ENCODE measurements at places on chromosomes 5 and 9.

DNA sequence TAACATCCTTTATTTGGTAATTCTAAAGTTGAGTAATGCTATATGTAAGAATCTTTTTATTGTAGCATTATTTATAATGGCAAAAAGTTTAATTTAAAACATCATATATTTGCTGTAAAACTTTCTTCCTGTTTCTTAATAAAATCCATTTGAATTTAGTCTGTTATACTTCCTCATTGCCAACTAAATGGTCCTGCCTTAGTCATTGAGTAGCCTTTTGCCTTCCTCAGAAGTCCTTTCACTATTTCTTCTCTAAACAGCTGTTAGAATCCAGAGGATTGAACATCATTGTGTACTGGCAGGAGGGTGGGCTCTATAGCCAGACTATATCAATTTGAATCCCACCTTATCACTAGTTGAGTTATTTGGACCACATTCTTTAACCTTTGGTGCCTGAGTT, 11.0 kb downstream of the SLC44A1 start:
- DNase-seq: no peak

DNA sequence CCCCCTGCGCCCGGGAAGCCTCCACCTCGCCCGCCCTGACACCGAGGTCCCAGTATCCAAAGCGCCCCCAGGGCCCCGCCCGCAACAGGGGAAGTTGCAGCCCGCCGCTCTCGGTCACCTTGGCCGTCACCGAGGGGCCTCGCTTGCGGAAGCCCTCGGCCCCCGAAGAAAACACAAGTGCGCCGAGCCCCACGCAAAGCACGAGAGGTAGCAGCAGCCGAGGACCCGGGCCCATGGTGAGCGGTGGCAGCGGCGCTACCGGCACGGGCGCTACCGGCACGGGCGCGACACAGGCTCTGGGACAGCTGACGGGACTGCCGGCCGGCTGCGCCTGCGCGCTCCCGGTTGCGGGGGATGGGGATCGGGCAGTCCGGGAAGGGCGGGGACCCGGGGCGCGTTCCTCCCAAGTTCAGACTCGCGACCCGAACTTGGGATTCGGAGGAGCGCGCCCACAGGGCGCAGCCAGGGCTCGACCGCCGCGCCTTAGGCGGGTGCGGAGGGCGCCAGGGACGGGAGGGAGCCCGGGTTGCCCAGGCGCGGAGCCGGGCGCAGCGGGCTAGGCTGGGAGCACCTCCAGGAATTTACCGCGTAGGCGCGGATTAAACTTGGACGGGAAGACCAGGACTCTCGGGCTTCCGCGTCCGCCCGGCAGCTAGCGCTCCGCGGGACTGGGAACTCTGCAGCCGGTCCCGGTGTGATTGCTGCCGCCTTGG, at the start of gene PPIC:
Gene PPIC, minus strand, starts transcription at position 335 of the 713 bp plus-strand sequence. Its CDS starts 100 bp downstream, at position 235.
- DNase-seq: peak; percentile 72

DNA sequence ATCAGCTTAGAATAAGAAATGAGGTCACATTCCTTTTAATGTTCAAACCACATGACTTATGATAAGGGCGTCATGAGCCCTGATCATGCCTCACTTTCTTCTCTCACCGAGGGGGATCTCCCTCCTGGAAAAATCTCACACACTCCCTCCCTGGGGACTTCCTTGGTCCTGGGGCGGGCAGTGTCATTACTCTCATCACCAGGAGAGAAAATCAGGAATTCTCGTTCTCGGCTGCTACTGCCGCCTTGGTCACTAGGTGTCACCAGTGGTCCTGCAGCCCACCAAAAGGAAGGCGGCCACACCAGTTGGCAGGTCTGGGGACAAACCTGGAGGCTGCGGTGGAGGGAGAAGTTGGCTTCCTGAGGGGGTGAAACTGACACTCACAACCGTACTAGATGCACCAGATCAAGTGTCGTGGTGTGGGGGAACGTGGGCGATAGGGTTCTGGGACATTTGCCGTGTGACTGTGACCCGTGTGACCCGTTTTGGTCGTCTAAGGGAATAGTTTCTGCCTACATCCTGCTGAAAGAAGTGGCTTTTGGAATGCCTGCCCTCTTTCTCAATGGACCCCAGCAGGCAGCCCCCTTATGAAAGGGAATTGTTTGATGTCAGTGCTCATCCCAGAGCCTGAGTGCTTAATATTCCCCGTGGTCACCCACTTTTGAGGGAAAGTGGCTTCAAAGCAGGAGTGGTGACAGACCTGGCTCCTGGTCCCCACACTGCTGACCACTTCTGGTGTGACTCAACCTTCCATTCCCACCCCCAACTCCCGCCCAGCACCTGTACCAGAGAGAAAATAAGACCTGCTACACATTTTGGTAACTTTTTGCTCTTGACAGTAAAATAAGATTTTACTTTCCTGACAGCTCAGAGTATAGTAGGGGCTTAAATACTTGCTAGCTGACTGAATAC, 63.2 kb downstream of the ACER2 start:
- peak; percentile 46 for DNase-seq

DNA sequence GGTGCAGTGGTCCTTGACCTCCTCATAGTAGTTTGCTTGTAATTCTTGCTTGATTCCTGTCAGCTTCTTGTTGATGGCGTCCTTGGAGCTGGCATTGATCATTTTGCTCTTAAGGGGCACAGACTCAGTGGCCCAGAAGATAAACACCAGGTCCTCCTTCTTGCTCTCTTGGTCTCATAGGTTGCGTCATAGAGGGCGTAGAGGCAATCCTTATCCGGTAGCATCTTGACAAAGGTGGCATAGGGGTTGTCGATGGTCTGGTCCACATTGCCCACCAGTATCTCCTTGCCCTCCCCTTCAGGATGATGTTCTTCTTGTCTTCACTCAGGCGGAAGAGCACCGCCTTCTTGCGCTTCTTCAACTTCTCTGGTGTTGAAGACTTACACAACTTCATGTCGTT, 19.2 kb downstream of the CCDC125 start:
- DNase-seq: no peak

GRCh38 chr5:6936031-6936430, 222.8 kb downstream of the TENT4A start:
- DNase-seq: no peak

- peak; percentile 32 for DNase-seq
Observed at GRCh38 chr5:167071981-167072610, 1219.3 kb upstream of the WWC1 start.

DNA sequence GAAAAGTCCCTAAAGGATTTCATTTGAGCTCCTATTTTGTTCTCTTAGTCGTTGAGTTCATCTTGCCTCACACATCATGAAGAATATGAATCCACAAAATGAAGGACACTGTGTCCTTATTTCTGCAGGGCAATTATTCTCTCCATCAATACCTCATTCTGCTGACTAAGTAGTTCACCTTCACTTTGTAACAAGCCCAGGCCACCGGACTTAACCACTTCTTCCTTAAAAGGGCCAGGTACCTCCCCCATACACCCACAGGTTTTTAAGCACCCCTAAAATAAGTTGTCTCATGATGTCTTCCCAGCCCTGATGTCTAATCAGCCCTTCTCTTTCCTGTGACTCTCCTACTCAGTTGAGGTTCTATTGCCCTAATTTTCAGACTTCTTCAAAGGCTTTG, 67.1 kb upstream of the PLPP6 start:
- DNase-seq: no peak

- DNase-seq: no peak
Observed at GRCh38 chr5:92594031-92594430, 987.0 kb downstream of the NR2F1-AS1 start.

GRCh38 chr5:180291234-180291940, 496 bp downstream of the MAPK9 start:
- no peak for DNase-seq

GRCh38 chr5:74200560-74200959, 440.0 kb downstream of the ENC1 start:
- no peak for DNase-seq

- DNase-seq: peak; percentile 15
Observed at GRCh38 chr9:76353280-76353679, 40.9 kb downstream of the RFK start.

DNA sequence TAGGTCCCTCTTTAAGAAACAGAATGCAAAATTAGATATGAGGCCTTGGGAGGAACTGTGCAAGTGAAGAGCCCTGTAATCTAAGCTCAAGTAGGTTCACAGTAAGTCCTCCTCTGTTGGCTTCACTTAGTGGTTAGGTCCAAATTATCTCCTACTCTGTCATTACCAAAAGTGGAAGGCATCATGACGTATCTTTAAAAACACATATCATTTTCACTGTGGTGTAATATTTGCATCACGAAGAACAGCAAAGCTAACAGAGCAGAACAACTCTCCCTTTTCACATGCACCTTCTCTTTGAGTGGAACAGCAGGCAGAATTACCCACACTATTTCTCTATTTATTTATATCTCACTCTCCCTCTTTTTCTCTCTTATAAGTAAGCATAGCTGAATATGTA, 240.5 kb upstream of the CCNH start:
- DNase-seq: no peak

All from fibroblast of upper back skin (primary cell).